Skeletal muscle cell (primary cell): ENCODE measurements at places on chromosomes 4 and X.

- no peak for DNase-seq
Observed at GRCh38 chr4:2402048-2402842, 16.2 kb downstream of the ZFYVE28 start.

DNA sequence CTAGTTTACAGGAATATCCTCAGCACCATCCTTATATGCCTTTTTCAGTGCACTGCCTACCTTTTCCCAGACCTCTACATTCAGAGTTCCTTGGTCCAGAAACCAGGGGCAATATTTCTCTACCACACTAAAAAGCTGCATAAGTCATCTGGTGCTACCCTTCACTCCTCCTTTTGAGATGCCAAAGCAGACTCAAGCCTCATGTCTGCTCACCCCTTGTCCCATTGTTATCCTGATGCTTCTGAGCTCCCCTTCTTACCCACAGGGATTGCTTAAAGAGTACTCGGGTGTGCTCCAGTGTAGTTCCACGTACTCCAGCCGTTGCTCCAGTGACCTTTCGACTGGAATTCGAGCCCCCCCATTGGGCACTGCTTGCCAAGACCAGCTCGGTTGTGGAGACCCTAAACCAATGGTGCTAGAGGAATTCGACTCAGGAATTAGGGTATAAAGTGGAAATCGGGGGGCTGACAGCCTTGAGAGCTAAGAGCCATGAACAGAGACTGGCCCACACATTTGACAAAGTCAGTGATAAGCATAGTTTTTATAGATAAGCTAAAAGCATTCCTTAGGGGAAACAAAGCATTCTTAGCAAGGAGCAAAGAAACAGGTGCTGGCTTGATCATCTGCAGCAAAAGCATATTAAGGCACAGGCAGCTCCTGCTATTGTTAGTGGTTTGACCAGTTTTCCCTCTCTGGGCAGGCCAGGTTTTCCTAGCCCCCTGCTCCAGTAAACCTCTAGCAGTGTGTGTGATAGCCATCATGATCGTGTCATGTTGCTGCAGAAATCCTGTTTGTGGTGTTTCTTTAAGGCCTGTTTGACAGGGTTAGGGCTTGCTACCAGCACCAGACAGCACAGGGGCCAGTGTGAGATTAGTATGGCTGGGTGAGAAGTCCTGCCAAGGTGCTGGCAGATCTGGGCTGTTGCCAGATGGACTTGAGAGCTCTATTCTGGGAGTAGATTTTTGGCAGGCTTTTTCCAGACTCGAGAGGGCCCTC is 57.5 kb upstream of the WDR1 start:
- no peak for DNase-seq

DNA sequence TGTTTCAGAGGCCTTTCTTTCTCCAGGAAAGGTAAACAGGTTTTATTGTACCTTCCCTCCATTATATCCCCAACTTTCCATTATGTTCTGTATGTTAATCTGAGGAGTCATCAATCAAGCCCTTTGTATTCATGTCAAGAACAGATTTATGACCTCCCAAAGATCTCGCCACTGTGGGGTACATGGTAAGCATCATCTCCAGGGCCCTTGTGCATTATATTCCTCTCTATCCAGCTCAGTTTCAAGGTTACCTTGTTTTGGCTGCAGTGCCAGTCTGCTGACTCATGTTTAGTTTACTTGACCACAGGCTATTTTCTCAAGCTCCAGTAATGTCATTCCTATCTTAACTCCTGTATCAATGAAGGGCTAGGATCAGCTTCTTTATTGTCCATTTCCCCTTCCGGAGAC is 125.1 kb upstream of the FRMPD4 start:
- DNase-seq: peak; percentile 34

DNA sequence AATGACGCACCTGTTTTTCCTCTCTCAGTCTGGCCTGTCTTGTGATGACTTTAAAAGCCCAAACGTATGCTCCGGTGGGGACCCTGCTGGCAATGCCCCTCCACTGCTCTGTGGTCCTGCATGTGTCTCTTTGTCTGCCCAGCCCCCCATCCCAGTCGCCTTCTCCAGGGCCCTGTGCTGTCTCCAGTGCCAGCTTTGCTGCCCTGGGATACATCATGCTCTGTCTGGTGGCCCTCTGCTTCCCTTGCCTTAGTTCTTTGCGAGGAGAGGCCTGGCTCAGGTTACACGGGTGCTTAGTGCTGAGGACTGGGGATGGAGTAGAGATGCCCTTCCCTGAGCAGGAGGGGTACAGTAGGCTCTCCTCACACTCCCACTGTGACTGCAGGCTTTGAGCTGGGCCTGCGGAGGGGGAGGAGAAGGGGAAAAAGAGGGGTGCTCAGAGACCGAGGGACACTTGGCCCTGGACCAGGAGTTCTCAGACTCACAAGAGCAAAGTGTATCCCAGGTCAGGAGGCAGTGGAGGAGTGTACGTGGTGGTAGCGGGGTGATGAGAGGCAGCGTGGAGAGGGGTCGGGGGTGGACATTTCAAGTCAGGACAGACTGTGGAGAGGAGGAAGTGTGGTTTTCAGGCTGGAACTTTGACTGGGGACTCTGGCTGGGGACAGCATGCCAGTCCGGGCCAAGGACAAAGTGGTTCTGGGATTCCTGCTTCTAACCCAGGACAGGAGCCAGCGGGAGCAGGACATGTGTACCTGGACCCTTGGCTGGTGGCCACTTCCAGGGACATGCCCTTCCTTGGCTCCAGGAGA is 2.8 kb downstream of the APLN start:
- no peak for DNase-seq

DNA sequence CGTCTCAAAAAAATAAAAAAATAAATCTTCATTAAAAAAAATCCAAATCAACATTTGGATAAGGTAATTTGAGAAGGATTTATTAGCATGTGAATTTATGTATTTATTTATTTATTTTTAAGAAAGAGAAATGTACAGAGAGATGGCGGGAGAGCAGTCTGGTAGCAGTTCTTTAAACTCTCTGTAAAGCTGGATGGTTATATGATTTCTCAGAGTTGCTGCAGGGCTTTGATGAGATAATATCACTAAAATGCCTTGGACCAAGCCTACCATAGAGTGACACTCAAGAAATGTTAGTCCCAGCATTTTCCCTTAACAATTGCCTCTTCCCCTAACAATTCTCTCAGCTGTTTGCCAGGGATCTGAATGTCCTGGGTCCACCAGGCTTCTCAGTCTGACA is 103.4 kb upstream of the LNX1 start:
- DNase-seq: no peak

GRCh38 chrX:39969819-39970504 is 127.8 kb downstream of the BCOR start:
- DNase-seq: no peak

DNA sequence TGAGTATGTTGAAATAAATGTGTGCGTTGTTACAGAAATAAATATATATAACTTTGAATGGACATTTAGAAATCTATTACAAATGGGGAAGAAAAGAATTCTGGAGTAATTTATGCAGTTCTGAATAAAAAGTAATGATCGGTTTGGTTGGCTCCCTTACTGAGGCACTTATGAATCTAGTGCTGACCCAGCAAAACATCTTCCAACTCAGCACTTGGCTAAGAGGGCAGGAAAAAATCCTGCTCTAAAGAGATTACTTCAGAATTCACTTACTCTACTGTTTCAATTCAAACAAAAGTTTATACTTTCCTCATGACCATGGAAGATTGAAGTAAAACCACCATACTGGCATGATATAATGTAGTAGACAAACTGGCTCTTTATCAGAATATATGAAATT is 123.9 kb upstream of the RXFP1 start:
- DNase-seq: no peak
